Hepatocyte (in vitro differentiated cells): ENCODE measurements at places on chromosomes 12 and 14. TPM values are rescaled to one million over a fixed set of nuclear protein-coding genes. Genes with fewer than 3 reads are reported as not detected.

GRCh38 chr14:91145391-91146160, 31.7 kb downstream of the DGLUCY start:
- DNase-seq, result no peak

DNA sequence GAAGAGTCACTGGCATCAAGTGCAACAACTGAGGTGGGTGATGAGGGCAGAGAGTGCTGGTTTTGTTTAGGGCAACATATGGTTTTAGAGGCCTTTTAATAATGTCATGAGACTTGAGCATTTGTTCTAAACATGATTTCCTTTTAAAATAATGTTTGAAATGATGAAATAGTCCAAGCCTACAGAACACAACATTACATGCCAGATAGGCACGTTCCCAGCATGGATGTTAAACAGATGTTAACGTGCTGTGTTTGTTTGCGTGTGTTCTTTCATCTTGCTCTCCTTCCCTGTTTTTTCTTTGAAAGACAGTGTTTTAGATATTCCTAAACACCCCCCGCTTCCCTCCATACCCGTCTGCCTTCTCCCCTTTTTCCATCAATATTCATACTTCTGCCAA, 82.3 kb downstream of the RGS6 start:
- no peak for DNase-seq

EXOC3L4 gene
- total RNA-seq, result 12.4 and 35.3 TPM in 2 replicates

- peak; percentile 39 for DNase-seq
These were observed 16.3 kb downstream of the RAPGEF3 start for GRCh38 chr12:47742253-47742825.

DNA sequence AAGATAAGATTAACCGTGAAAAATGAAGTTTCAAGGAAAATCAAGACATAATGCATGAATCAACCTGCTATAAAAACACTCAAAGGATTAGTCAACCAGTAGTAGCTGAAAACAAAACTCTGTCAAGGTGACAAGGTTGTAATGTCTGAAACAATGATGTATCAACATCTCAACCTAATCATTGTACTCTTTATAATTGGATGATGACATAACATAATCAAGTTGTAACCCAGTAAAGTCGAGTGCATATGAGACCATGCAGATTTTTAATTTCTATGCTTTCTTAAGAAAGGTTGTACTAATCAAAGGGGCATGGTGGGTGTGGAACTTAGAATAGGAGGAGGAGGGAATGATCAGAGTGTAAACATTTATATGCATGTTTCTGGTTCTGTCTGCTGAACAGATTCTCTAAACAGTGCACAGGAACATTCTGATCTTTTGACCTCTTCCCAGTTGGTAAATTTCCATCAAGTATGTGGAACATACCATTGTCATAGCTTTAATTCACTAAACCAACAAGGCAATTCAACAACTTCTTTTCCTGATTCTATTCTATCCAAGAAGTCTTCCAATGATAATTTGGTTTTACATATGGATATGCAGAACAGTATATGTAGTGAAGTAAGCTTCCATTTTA, 253.7 kb downstream of the TTC6 start:
- no peak for DNase-seq

AQP2 gene
- total RNA-seq, result 0.08 and 1.4 TPM in 2 replicates

SVOP gene
- total RNA-seq, result 0.27 TPM in 1 of 2 replicates, not detected in the other

NPFF gene
- not detected in 2 replicates for total RNA-seq
